ENCODE measurements at places on chromosomes 3 and 15.

- DNase-seq = no peak
These were observed 110.3 kb upstream of the MITF start for GRCh38 chr3:69628951-69629350.

- no peak for DNase-seq
These were observed 31.5 kb upstream of the TM4SF4 start for GRCh38 chr3:149442851-149443544.

GRCh38 chr3:77618686-77619085 lies 578.8 kb downstream of the ROBO2 start:
- no peak for DNase-seq

DNA sequence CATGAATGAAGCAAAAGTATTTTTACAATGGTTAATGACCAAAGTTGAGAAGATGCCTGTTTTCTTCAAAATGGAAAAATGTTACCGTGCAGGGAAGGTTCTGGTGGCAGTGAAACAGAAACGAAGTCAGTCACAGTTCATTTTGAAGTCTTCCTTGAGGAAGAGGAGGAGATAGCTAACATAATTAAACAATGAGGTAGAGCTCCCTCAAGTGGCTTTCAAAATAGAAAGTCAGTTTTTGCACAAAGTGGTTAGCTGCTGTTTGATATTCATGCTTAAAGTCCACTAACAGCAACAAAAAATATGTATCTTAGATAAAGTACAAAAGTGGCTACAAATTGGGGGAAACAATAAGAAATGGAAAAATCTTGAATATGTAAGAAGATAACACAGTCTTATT lies 87.3 kb downstream of the TFG start:
- DNase-seq = peak; percentile 14

DNA sequence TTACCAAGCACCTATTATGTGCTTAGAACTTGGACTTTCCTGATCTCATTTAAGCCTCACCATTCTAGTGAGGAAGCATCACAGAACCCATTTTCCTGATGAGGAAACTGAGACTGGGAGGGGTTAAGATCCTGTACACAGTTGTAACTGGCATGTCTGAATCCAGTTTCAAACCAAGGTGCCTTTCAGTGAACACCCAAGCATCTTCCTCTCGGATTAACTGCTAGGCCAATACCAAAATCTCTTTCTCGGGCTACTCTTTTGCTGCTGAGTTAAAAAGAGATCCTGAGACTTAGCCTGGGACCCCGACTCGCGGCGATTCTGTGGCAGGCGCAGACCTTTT lies 578 bp upstream of the CEMIP start:
- DNase-seq = peak; percentile 12

DNA sequence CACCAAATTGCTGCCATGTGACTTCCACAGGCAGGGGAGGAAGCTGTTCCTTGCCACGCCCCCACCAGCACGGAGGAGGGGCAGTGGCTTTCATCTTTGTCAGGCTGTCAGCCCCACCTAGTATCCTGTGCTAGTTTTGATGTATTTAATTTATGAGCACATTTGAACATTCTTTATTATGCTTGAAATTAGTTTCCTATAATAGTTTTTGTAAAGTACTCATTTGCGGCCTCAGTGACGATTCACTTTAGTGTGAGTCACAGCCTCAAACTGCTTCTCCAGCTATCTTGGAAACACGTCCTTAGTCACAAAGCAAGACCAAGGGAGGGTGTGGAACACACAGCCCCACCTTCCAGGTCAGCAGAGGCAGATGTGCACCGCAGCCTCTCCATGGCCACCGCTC lies 239.9 kb upstream of the ATP10A start:
- no peak for DNase-seq

DNA sequence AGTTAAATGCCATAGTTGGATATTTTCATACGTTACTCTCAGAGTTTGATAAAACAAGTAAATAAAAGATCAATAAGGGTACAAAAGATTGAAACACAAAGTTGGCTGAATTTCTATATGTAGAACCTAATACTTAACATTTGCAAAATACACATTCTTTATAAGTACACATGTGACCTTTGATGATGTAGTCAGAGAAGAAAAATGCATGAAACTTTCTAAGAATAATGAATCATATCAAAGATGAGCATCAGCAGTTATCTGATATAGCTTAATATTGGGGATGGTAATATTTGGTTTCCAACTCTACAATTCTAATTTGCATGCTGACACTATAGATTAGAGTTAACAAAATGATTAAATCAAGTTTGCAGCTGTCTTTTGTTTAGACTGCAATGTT lies 188.0 kb upstream of the TGFBR2 start:
- DNase-seq = no peak

DNA sequence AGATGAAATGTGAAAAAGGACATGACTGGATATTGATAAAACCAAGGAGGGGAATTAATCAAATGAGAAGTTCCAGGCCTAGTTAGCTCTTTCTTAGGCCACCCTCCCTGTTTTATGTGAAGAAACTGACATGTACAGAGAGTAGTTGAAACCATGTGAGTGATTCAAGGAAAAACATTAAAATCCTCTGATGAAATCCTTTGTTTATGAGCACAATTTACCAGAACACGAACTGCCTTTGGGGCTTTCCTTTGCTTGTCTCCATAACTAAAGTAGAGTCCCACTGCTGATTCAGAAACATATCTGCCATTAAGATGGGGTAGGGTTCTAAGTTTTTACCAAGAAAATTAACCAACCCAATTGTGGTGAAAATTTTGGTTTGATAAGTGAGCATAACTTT lies 558.3 kb downstream of the NR2F2 start:
- no peak for DNase-seq

- DNase-seq = no peak
These were observed 11.9 kb upstream of the CD200R1L start for GRCh38 chr3:112858410-112859069.

DNA sequence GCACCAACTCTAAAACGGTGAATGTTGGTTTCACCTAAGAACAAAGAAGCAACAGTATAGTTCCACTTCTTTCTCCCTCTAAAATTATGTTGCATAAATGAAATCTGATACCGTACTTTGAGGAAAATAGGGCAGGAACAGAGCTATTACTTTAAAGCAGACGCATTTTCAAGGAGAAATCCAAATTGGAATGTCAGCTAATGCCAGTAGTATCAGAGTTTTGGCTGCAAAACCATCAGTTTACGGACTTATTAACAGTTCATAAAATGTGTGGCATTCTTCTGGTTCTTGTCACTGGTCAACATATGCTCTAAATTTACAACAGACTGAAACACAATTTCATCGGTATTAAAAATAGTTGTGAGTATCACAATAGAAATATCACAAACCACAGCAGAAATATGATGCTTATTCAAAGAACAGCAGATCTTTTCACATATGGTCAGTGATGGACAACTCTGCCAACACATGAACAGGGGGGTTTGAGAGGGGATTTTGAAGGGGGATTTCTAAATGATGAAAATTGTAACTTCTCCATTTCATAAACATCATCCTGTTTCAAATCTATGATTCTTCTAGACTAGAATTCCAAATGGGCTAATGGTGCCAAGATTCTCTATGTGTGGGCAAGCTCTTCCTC lies 38.7 kb upstream of the ROBO2 start:
- no peak for DNase-seq

DNA sequence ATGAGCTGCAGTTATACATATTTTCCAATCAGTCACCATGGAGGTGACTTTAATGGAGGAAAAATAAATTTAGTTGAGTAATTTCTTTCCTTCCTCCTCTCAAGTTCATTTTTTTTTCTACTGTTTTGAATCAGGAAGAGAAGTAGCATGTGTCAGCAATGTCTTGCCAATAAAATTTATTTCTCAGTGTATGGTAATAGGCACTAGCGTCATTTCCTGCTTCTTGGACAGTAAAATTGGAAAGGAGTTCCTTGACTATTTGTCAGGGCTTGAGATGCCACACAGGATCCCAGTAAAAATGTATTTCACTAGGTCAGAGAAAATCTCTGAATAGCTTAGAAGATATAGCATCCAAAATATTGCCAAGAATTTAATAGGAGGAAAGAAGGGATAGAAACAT lies 605.9 kb downstream of the ROBO1 start:
- no peak for DNase-seq

- DNase-seq = no peak
These were observed 126.7 kb upstream of the ATP2B2 start for GRCh38 chr3:10632125-10632524.

DNA sequence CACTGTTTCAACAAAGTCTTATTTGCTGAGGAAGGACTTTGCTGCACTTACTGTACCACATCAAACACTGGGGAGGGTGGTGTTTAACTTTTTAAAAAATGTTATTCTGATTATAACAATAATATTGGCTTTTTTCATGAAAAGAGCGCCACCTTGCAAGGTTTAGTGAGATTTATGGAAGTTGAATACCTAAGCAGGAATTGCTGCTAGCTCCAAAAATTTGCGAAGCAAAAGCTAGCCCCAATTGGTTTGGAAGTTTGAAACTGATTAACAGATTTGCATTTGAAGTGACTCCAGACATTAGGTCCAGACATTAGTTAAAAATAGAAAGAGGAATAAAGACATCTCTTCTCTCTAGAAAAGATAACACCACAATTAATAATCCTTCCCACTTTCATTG lies 6.7 kb downstream of the ZIC1 start:
- no peak for DNase-seq
